Ovary (tissue), 10 donors: ENCODE measurements at places on chromosomes 11 and 22. TPM values are rescaled to one million over a fixed set of nuclear protein-coding genes. Genes with fewer than 3 reads are reported as not detected.

The C11orf86 gene
- polyA plus RNA-seq: not detected

The MAP6 gene
- polyA plus RNA-seq: 17.6 TPM

The OR8A1 gene
- polyA plus RNA-seq: not detected

The C11orf52 gene
- 2.4 TPM for polyA plus RNA-seq

The UQCC3 gene
- 9.6 TPM for polyA plus RNA-seq

The MFNG gene
- polyA plus RNA-seq: 7.1 TPM

The UPB1 gene
- polyA plus RNA-seq: 0.69 TPM

The MIOX gene
- not detected for polyA plus RNA-seq

The ISX gene
- not detected for polyA plus RNA-seq

The SPTBN2 gene
- 1.9 TPM for polyA plus RNA-seq

The BTBD18 gene
- polyA plus RNA-seq: 0.02 TPM

The APOL4 gene
- 5.6 TPM for polyA plus RNA-seq

The SPINDOC gene
- polyA plus RNA-seq: 15.8 TPM

The GALNT18 gene
- 7.7 TPM for polyA plus RNA-seq

The SOX10 gene
- 0.61 TPM for polyA plus RNA-seq
